Activated T-helper 1 cell treated with anti-CD3 and anti-CD28 coated beads, Interleukin-12 subunit alpha, Interleukin-12 subunit beta, Interleukin-2, Interleukin-4 antibody, amounts not matched to agents 30 ng/mL and 10 ng/mL and 1 ng/mL, durations not matched to agents 14 hours and 24 hours and 36 hours (primary cell): ENCODE measurements at places on chromosomes 1 and 21. TPM values are rescaled to one million over a fixed set of nuclear protein-coding genes. Genes with fewer than 3 reads are reported as not detected.

The CD1D gene
- 0.22 TPM in 1 of 2 replicates, not detected in the other for total RNA-seq

The RPTN gene
- total RNA-seq, result not detected in 2 replicates

The LAX1 gene
- 15.2 and 16.6 TPM in 2 replicates for total RNA-seq

The PADI6 gene
- total RNA-seq, result not detected in 2 replicates

The CRYBG2 gene
- 0.83 and 1.9 TPM in 2 replicates for total RNA-seq

The FAM177B gene
- total RNA-seq, result 0.49 TPM in 1 of 2 replicates, not detected in the other

The MMP23B gene
- total RNA-seq, result 0.49 and 0.93 TPM in 2 replicates

The NLRP3 gene
- 0.12 TPM in 1 of 2 replicates, not detected in the other for total RNA-seq

The OR2L13 gene
- not detected in 2 replicates for total RNA-seq
